Common myeloid progenitor, CD34-positive (primary cell): ENCODE measurements at places on chromosomes 2 and 18.
A peak's percentile ranks its signal among the peaks of the same experiment; 100 is the strongest.

DNA sequence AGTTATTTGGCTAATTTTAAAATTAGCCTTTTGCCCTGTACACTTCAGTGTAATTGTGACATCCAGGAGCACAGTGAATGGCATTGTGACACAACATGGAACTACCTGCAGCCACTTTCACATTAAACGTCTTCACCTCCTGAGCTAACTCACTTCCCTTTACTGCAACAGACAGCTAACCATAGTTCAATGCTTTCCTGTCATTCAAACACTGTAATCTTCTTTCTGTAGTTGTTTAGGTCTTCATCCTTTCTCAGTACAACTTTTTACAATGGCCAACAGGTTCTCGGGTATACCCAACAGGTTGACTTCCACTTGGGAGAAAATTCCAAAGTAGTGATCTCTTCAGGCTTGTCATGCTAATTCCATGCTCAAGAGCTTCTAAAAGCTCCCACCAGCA, 8.6 kb upstream of the AGPS start:
- no peak for DNase-seq

GRCh38 chr18:35106845-35107148, 65.6 kb downstream of the MAPRE2 start:
- peak; percentile 83 for DNase-seq

DNA sequence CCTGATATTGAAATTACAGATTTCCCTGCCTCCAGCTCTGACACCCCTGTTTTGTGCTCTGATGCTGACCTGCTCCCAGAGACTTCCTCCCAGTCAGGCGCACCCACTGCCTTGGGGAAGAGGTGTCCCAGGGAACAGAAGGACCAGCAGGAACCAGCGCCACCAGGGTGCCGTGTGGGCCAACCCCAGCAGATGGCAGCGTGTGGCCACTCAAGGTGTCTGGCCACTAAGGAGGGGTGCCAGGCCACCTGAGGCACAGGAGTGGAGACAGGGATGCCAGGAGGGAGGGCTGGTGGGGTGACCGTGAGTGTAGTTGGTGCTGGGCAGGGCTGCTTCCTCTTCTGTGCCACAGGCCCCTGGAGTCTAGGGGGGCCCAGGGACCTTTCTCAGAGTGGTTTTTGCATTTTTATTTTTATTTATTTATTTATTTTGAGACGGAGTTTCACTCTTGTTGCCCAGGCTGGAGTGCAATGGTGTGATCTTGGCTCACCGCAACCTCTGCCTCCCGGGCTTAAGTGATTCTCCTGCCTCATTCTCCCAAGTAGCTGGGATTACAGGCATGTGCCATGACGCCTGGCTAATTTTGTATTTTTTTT, 56.0 kb downstream of the TEX44 start:
- DNase-seq: peak; percentile 76

- no peak for DNase-seq
Measured at GRCh38 chr2:38045811-38046210, 30.1 kb downstream of the CYP1B1 start.

- no peak for DNase-seq
Measured at GRCh38 chr2:155895016-155895415, 437.5 kb downstream of the NR4A2 start.

- no peak for DNase-seq
Measured at GRCh38 chr2:235841863-235842262, 326.3 kb downstream of the GBX2 start.

- no peak for DNase-seq
Measured at GRCh38 chr2:41668529-41668928, 379.3 kb upstream of the PKDCC start.
